CD4-positive, alpha-beta T cell treated with Interleukin-2 at 100 ng/mL for 4 hours (primary cell): ENCODE measurements at places on chromosomes 7 and 10.

- no peak for DNase-seq
These were observed 52.0 kb downstream of the TCAF1 start for GRCh38 chr7:143849785-143850479.

DNA sequence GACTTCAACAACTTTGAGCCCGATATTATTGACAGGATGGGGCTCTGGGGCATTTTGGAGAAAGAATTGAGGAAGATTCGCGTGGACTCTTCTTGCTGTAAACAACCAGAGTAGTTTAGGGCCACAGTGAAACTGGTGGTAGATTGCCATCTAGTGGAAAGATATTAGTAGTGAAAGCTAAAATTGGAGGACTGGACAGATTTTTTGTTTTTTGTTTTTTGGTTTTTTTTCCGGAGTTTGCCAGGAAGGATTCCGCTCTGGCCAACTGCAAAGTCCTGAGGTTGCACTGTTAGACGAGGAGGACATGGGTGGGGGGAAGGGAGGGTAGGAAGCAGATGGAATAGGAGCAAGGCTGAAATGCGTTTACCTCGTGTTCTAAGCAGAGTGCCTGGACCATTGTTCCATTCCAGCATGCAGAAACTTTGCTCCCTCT lies 11.7 kb downstream of the NOBOX start:
- peak; percentile 68 for DNase-seq

DNA sequence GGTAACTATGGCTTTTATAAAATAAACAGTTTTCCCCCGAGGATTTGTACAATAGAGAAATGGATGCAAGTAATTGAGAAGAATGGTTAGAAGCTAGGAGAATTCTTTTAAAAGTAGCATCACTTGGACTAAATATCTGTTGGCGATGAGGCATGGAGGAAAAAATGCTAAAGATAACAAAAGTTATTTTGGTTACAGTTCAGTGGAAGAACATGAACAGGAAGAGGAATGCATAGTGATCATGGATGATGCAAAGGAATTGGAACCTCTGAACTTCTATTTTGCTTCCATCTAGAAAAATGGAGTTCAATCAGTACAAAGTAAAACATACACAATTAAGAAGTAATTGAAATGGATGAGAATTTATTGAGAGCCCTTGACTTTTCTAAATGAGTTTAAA lies 32.9 kb downstream of the ENTPD1 start:
- no peak for DNase-seq

- DNase-seq: no peak
These were observed 25.9 kb upstream of the DDC start for GRCh38 chr7:50591098-50591479.

GRCh38 chr7:20788420-20788990 lies 1.8 kb upstream of the SP8 start:
- no peak for DNase-seq
